Thyroid gland (tissue), 4 donors: ENCODE measurements at places on chromosomes 16 and 17. TPM values are rescaled to one million over a fixed set of nuclear protein-coding genes. Genes with fewer than 3 reads are reported as not detected.

- H3K36me3 ChIP-seq, result no peaks in the 10 kb centered on the region
- no peaks in the 10 kb centered on the region for H3K27me3 ChIP-seq
- H3K4me3 ChIP-seq, result no peak overlapping the region
These were observed 84.9 kb upstream of the CBX4 start for GRCh38 chr17:79923974-79924638.

GRCh38 chr17:46979147-46979863 lies at the start of gene RPRML:
Gene RPRML (minus strand): TSS chr17:46979253. CDS start chr17:46979007, 246 bp downstream.
- H3K27me3 ChIP-seq, result peaks cover 13% of the 10 kb centered on the region
- peaks cover 20% of the 10 kb centered on the region for H3K4me1 ChIP-seq
- peak; percentile 28 for DNase-seq
- H3K36me3 ChIP-seq, result no peaks in the 10 kb centered on the region
- H3K27ac ChIP-seq, result no peak within 1 kb of the TSS

DNA sequence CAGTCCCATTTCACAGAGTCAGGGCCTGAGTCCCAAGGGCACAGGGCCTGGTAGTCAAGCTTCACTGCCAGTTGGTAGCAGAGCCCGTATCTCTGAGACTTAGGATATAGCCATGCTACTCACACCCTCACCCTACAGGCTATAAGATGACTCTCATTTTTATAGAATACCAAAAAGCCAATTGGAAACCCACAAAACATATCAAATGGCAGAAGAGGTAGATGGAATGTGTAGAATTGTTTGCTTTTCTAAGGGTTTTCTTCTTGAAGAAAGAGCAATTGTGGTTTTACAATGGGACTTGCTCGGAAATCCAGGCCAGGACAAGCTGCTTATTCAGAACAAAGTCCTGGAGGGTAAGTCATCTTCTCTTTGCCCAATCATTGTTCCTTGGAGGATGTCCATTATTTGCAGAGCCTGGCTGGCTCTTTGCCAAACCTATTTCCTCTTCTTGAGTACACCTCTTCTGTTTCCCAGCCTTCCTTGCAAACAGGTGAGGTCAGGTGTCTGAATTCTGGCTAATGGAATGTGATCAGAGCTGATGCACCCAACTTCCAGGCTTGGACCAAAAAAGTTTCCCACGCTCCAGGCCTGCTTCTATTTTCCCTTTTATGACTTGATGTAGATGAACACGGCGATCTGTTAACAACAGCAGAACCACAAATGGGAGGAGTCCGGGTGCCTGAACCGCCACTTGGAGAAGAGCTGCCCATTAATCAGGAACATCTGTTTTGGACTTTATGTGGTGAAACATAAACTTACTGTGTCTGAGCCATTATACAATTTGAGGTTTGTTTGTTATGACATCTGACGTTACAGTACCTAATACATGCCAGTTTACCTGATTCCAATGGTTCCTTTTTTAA lies 16.9 kb upstream of the CCL22 start:
- H3K4me1 ChIP-seq, result peaks cover 30% of the 10 kb centered on the region
- peak; percentile 60 for DNase-seq
- H3K27me3 ChIP-seq, result no peaks in the 10 kb centered on the region
- H3K4me3 ChIP-seq, result no peak overlapping the region
- H3K36me3 ChIP-seq, result no peaks in the 10 kb centered on the region

DNA sequence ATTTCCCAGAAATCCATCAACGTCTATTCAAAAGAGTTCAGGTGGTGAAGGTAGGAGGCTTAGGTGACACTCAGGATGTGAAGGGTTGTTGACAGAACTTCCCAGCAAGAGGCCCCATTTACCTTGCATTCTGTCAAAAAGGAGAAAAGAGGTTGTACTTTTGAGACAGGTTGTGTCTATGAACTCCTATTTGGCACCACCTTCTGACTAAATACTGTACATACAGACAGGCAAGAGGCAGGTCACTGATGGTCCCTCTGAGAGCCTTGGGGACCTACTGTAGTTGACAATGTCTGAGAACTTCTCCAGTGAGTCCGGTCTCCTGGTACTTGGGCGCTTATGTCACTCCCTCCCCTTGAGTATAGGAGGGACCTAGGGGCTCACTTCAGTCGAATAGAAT lies 479.3 kb upstream of the ZFHX3 start:
- no peaks in the 10 kb centered on the region for H3K4me1 ChIP-seq
- DNase-seq, result no peak
- H3K27ac ChIP-seq, result no peak overlapping the region
- H3K4me3 ChIP-seq, result no peak overlapping the region

GRCh38 chr17:50768346-50768761 lies 1.0 kb upstream of the ANKRD40CL start:
- H3K4me1 ChIP-seq, result peaks cover 15% of the 10 kb centered on the region
- H3K27ac ChIP-seq, result no peak overlapping the region
- H3K4me3 ChIP-seq, result no peak overlapping the region
- H3K27me3 ChIP-seq, result no peaks in the 10 kb centered on the region

NPIPA7 gene
- 11.8 TPM for total RNA-seq

RNF151 gene
- not detected for total RNA-seq

FBXL16 gene
- total RNA-seq, result 6.9 TPM
